ENCODE measurements at places on chromosomes 16 and 17.

- no peak for DNase-seq
Observed at GRCh38 chr17:62712171-62712581, 84.7 kb downstream of the MRC2 start.

DNA sequence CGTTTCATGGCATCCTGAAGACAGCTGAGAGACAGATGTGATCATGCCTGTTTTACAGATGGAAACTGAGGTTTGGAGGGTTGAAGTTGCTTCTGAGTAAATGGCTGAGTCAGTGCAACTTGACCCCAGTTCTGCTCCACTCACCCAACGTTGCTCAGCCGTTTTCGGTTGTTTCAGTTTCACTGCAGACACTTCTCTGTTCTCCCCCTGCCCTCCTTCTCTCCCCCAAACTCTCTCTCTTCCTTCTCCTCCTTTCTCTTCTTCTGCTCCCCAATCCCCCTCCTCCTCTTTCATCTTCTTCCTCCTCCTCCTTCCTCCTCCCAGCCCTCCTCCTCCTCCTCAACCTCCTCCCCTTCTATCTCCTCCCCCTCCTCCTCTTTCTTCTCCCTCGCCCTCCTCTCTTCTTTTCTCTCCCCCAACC, 9.4 kb upstream of the CEP20 start:
- no peak for DNase-seq

GRCh38 chr16:3234857-3235561, at the start of gene ZNF200:
Gene ZNF200, minus strand, starts transcription at chr16:3235158. Its CDS starts 1,403 bp downstream, at chr16:3233755.
- peak; percentile 90 for DNase-seq

DNA sequence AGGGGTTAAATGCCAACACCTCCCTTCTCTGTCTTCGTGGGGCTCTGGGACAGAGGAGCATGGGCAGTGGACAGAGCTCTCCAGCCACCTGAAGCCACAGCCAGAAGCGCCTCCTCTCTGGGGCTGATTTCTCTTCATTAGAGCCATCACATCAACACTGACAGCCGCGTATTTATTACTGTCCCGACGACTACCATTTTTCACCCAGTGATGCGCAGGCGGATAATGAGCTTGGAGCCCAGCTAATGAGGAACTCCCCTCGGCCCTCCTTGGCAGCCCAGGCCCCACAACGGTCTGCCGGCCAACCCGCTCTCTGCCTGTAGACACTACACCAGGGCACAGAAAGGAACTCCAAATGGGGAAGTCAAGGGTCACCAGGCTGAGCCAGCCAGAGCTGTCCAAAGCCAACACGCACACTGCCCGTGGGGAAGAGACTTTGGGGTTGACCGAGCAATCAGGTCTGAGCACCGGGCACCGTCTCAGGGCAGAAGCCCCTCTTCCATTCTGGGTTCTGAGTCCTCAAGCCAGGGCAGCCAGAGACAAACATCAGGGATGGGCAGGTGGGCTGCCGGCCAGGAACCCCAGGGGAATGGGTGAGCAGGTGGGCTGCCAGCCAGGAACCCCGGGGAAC, 13.2 kb downstream of the SDK2 start:
- DNase-seq, result peak; percentile 39

DNA sequence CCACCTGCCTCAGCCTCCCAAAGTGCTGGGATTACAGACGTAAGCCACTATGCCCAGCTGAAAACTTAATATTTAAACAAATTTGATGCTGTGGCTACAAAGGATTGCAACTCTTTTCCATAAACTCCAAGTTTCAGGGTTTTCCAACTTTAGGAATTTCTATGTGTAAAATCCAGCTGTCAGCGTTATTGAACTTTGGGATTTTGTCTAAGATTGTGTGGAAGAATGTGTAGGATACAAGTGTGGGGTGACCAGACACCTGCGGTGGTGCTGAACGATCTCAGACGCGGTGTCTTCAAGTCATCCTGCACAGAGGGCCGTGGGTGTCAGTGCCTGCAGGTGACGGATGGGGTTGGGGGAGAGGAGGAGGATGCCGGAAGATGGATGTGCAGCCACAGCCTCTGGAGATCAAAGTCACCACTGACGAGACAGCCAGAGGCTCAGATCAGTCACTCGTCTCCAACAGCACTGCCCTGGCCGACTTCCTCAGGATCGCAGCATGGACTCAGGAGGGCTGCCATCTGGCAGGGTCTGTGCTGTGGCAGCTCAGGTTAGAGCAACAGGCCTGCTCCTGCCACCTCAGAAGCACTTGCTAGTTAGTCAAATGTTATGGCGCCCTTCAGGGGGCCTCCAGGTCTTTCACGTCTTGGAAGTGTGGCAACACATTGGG, 13.0 kb downstream of the ACSF3 start:
- DNase-seq, result no peak

DNA sequence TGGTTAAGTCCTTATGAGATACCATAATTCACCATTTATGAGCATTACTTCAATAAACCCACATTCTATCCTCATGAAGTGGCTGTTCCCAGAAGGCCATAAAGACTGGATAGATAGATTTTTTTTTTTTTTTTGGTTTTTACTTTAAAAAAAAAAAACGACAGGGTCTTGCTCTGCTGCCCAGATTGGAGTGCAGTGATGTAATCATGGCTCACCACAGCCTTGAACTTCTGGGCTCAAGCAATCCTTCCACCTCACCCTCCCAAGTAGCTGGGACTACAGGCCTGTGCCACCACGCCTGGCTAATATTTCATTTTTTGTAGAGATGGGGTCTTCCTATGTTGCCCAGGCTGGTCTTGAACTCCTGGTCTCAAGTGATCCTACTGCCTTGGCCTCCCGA, 102.3 kb downstream of the XYLT1 start:
- no peak for DNase-seq

- no peak for DNase-seq
Observed at GRCh38 chr17:80774643-80775281, 216.9 kb upstream of the CHMP6 start.

GRCh38 chr17:28173031-28173561, 130.6 kb downstream of the NLK start:
- no peak for DNase-seq

GRCh38 chr17:33684735-33685134, 391.6 kb upstream of the ASIC2 start:
- DNase-seq, result no peak

- DNase-seq, result no peak
Observed at GRCh38 chr16:13377143-13377542, 475.7 kb downstream of the SHISA9 start.

DNA sequence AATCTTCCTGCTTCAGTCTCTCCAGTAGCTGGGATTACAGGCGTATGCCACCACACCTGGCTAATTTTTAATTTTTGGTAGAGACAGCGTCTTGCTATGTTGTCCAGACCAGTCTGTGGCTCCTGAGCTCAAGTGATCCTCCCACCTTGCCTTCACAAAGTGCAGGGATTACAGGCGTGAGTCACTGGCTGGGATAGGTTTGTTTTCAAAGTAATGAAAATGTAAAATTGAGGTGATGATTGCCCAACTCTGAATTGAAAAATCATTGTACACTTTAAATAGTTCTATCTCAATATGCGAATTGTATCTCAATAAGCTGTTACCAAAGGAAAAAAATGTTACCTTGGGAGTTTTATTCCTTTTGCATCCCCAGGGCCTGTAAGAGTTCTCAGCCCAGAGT, 1.2 kb upstream of the AMFR start:
- no peak for DNase-seq

- DNase-seq, result no peak
Observed at GRCh38 chr17:3956327-3956957, 7.8 kb downstream of the ATP2A3 start.

DNA sequence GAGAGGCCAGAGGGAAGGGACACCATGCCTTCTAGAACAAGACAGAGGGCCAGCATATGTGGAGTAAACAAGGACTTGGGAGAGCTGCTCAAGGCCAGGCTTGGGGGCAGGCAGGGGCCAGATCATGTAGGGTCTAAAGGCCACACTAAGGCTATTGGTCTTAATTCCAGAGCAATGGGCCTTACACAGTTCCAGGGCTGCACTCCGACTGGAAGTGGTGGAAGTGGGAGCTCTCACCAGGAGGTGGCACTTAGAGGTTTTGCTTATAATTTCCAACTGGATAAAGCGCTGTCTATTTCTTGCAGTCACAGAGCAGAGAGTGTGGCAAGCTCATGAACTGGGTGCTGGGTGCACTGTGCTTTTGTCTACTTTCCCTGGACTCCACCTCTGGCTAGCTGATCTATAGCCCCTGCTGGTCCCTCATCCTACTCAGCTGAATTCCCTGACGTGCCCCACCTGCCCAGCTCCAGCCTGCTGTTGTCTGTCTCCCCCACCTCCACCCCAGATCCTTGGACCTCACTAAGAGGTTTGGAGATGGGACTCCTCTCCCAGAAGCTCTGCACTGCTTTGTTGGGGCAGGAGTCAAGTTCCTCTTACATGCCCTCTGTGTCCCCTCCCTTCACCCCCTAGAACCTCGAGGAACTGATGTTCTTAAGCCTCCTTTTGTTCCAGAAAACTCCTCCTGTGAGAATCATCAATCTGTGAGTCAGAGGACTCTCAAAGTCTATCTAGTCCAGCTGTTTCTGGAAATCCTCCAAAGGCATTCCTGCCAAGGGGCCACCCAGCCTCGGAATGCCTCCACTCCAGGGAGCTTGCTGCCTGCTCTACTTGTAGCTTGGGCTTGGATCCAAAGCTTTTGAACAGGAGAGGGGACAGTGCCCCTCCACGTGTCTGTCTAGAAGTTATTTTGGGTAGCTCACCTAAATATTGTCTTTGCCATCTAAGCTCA, 48.1 kb upstream of the KSR1 start:
- no peak for DNase-seq

DNA sequence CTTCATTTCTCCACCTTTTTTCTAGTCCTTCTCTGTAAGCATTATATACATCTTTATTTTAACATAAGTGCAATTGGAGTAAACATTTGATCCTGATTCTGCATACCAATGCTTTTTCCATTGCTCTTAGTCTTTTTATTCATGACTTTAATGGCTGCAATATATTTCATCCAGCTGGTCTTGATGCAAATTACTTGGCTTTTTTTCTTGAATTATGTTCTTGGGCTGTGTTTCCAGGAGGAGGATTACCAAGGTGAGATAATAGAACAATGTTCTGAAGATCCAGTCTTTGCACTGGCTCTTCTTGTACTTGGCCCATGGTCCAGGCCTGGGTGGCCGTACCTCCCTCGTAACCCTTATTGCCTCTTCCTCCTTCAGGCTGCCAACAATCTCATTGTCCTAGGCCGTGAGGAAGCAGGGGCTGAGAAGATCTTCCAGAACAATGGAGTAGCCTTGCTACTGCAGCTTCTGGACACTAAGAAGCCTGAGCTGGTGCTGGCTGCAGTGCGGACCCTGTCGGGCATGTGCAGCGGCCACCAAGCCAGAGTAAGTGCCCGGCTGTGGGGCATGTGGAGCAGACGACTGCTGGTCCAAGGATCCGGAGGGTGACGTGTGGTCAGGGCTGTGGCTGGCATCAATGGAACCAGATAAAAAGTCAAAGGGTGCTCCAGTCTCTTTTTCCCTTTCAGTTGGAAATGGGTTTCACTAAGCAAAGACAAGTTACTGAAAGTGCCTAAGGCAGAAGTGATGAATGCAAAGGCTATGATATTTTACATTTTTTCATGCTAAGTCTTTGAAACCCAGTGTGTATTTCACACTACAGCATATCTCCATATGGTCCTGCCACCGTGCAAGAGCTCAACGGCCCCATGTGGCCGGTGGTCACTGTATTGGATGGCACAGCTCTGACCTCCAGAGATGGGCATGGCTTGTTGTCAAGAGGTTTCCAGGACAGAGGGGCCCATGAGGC, 6.9 kb downstream of the UNC45B start:
- no peak for DNase-seq

- no peak for DNase-seq
Observed at GRCh38 chr16:74611721-74612120, 4.8 kb upstream of the GLG1 start.

GRCh38 chr16:3152991-3153368, 18.2 kb downstream of the ZNF213 start:
- no peak for DNase-seq

GRCh38 chr17:74919440-74920305, 3.4 kb downstream of the USH1G start:
- peak; percentile 32 for DNase-seq

DNA sequence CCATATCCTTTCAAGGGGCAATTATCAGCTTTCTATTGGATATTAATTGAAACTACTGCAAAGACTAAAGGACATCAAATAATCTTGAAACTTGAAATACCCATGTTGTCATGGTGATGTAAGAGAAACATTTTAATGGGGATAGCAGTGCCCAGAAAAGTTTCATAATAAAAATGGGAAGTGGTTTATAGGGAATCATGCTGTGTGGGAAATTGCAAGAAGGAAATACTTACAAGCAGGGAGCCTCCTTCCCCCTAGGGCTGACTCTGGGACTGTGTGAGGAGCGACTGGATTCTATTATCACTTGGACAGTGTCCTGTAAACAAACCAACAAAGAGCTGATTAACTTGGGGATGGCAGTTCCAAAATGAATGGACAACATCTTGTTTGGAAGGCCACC, 1393.1 kb upstream of the GOT2 start:
- peak; percentile 34 for DNase-seq

GRCh38 chr17:76527430-76528111, 9.9 kb downstream of the CYGB start:
- no peak for DNase-seq

GRCh38 chr16:58154345-58154744, 25.2 kb upstream of the CFAP20 start:
- DNase-seq, result no peak

DNA sequence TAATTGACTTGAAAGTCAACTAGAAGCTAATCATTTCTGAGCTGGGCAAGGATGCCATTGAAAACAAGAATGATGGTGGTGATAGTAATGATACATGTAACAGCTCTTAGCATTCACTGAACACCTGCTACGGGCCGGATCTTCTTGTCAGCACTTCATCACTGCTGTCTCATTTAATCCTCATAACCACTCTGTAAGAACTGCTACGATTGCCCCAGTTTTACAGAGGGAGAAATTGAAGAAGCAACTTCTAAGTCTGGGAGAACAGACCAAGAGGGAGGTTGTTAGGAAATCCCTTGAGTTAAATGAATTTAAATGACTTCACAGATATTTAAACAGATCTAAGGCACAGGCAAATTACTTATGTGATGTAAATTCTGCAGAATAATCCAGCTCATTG, 7.0 kb upstream of the GAN start:
- DNase-seq, result no peak

- no peak for DNase-seq
Observed at GRCh38 chr17:64254755-64255154, 8.3 kb downstream of the TEX2 start.

- no peak for DNase-seq
Observed at GRCh38 chr17:41026715-41027471, at the start of gene KRTAP1-5. Gene KRTAP1-5, minus strand, starts transcription at chr17:41027208. Its CDS starts 53 bp downstream, at chr17:41027155.

- no peak for DNase-seq
Observed at GRCh38 chr17:82439829-82440365, 10.7 kb downstream of the CYBC1 start.

- no peak for DNase-seq
Observed at GRCh38 chr17:67842648-67843047, 17.3 kb downstream of the BPTF start.

Measured in inflammatory macrophage (primary cell).